ENCODE measurements at places on chromosomes 16 and 17.

- DNase-seq: no peak
These were observed 778.1 kb upstream of the SOX9 start for GRCh38 chr17:71342737-71343136.

DNA sequence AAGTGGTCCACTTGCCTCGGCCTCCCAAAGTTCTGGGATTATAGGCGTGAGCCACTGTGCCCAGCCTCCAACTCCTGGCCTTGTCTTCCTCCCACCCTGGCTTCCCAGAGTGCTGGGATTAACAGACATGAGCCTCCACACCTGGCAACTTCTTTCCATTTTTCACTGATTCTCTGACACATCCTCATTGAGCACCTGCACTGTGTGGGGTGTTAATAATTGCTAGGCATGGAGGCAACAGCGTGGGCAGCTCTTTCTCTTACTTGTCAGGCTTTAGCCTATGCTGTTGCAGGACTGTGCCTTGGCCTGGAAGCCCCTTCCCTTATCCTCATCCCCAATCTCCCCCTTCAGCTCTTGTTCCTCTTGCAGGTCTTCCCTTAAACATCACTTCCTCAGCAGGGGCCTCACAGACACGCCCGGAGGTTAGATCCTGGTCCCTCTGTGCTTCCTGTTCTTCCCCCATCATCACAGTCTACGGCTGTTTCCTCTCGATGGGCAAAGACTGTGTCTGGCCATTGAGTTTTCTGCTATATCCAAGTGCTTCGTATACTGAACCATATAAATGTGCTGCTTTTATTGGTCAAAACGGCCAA lies 7.9 kb downstream of the QPRT start:
- no peak for DNase-seq

- no peak for DNase-seq
These were observed 18.7 kb upstream of the MEIOB start for GRCh38 chr16:1890708-1891050.

DNA sequence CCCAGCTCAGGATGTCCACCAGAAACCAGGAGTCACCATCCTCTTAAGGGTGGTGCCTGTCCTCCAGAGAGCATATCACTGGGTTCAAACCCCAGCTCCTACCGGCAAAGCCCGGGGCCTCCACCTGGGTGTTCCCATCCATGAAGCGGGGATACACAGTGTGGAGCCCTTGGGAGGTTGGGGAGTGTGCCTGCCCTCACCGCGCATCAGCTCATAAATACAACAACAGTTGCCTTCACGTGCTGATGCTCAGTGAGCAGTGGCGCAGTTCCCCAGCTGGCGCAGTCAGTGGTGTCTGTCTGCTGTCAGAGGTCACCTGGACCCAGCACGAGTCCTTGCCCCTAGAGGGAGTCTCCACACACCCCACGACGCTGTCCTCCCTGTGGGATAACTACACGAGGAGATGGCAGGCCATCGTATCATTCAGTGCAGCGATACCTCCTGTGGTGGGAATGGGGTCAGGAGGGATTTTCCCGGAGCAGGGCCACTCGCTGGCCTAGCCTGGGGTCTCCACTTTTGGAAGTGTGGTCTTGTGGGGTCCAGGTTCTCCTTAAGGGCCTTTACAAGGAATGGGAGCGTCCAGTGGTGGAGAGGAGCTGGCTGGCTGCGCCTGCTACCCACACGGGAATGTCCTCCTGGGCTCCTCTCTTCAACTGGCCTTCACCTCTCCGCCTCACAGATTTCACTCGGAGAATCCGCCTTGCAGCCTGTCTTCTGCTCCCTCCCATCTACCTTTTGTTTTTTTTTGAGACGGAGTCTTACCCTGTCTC lies 2.3 kb upstream of the ELOB start:
- no peak for DNase-seq

DNA sequence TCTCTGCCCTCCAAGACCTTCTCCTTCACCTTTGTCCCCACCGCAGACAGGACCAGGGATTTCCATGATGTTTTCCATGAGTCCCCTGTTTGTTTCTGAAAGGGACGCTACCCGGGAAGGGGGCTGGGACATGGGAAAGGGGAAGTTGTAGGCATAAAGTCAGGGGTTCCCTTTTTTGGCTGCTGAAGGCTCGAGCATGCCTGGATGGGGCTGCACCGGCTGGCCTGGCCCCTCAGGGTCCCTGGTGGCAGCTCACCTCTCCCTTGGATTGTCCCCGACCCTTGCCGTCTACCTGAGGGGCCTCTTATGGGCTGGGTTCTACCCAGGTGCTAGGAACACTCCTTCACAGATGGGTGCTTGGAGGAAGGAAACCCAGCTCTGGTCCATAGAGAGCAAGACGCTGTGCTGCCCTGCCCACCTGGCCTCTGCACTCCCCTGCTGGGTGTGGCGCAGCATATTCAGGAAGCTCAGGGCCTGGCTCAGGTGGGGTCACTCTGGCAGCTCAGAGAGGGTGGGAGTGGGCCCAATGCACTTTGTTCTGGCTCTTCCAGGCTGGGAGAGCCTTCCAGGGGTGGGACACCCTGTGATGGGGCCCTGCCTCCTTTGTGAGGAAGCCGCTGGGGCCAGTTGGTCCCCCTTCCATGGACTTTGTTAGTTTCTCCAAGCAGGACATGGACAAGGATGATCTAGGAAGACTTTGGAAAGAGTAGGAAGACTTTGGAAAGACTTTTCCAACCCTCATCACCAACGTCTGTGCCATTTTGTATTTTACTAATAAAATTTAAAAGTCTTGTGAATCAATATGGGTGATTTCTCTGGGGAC lies 12.2 kb downstream of the CX3CL1 start:
- no peak for DNase-seq

GRCh38 chr16:1621851-1622250 lies 9.7 kb downstream of the CRAMP1 start:
- DNase-seq: no peak
